Activated CD4-positive, alpha-beta T cell treated with anti-CD3 and anti-CD28 coated beads, Interleukin-2, amount 50 U/mL, for 16 hours (primary cell): ENCODE measurements at places on chromosomes 1 and 21.

- DNase-seq: no peak
Observed at GRCh38 chr1:112558634-112559033, 49.9 kb downstream of the WNT2B start.

DNA sequence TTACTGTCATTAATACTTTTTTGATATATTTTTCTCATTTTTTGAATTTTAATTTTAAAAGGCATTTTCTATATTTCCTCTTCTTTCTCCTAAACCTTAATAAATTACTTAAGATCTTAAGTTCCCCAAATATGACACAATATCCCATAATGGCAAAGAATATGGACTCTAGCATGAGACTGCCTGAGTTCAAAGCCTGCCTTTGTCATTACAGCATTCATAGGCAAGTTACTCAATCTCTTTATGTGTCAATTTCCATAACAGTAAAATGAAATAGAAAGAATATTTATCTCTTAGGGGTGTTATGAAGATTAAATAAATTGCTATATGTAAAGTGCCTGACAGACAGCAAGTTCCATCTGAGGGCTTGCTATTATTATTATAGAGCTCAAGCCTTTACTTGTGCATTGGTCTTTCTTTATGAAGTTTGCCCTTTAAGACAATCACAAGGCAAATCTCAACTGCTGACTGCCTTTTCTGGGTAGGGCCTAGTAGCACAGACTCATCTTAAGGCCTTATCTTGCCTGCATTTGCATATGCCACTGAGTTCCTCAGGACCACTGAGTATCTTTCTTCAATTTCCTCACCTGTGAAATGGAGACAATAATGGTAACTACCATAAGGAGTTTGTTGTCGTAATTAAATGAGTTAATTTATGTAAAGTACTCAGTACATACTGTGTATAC is 231.0 kb downstream of the NRIP1 start:
- no peak for DNase-seq

- no peak for DNase-seq
Observed at GRCh38 chr1:29133861-29134694, 10.4 kb upstream of the TMEM200B start.

DNA sequence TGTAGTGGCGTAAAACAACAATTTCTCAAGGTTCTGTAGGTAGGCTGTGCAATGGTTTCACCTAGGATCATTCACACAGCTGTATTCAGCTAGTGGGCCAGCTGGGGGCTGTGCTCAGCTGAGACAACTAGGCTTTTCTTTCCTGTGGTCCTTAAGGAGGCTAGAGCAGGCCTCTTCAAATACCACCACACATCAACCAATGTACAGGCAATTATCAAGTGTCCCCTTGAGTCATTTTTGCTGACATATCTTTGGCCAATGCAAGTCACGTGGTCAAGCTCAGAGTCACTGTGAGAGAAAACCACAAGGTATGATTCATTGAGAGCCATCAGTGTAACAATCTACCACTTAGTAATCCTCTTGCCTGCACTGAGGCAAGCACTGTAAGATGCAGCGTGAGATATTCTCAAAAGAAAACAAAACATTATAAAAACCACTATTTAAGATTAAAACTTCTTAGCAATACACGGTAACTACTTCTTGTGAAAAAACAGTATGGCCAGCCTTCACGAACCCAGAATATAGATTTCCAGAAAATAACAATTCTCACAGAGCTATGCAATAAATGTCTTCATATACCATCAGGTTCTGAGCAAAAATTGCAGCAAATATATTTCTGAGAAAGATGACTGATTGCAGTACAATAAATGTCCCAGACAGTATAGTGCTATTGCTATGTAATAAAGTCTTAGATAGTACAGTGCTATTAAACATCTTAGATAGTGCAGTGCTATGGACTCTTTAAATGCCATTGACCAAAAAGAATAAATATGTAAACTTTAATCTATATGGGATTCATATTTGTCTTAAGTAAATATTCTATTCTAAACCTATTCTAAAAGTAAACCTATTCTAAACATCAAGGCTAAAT is 55.3 kb downstream of the NME7 start:
- DNase-seq: peak; percentile 85

GRCh38 chr21:26297851-26298250 is 127.3 kb upstream of the APP start:
- DNase-seq: no peak

DNA sequence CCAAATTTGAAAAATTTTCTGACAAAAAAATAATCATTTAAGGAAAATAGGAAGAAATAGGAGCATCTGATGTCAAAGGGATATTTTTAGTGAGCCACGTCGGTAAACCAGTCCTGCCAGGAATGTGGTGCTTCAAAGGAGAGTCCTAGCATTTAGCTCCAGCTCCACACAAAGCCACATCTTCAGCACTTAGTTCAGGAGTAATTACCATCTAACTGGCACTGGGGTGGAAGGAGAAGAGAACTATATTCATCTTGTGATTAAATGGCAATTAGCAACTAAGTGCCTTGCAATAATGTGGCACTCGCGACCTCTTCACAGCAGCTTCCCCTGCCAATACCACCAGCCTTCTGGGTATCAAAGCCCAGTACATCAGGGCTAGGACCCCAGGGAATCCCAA is 409.1 kb downstream of the SETD4 start:
- DNase-seq: no peak
